Activated CD4-positive, alpha-beta T cell treated with anti-CD3 and anti-CD28 coated beads, Interleukin-2, amount 50 U/mL, for 1 hour (primary cell): ENCODE measurements at places on chromosomes 5 and 9.
A peak's percentile ranks its signal among the peaks of the same experiment; 100 is the strongest.

DNA sequence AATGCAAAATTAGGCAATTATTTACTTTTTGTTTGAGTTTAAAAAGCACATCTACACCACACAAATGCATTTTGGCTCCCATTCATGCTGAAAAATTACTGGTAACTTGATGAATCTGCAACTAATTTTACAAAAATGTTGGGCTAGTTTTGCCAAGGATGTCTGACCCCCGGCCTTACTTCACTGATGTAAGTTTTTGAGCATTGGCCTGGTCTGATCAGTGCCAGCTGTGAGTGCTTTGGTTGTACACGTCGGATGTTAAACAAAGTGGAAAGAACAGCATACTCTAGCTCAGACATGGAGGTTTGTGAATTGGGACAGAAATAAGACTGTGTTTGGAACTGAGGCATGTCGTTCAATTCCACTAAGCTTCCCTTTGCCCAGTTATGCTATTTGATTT is 1044.2 kb downstream of the TLE4 start:
- DNase-seq, result no peak

DNA sequence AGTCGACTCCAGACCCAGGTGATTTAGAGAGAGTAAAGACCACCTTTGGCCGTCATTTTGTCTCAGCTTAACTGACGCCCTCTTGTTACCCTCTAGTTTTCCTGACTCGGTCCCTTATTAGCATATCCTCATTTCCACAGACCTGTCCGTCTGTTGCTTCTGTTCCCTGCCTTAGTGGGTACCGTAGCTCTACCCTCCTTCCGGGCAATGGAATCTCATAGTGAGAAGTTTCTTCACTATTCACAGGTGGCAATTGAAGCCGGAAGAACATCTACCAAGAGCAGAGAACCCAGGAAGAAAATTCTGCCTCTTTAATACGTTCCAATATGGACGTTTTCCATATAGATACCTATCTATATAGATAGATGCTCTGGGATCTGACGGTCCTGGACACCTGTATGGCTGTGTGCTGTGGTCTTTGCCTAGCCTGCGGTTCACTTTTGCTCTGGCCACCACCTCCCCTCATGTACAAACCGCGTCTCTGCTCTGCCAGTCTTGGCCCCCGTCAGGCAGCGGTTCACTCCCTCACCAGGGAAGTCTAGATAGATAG is 652 bp upstream of the TMEM161B start:
- DNase-seq, result peak; percentile 6

GRCh38 chr5:171549274-171549673 is 129.8 kb downstream of the FGF18 start:
- no peak for DNase-seq

DNA sequence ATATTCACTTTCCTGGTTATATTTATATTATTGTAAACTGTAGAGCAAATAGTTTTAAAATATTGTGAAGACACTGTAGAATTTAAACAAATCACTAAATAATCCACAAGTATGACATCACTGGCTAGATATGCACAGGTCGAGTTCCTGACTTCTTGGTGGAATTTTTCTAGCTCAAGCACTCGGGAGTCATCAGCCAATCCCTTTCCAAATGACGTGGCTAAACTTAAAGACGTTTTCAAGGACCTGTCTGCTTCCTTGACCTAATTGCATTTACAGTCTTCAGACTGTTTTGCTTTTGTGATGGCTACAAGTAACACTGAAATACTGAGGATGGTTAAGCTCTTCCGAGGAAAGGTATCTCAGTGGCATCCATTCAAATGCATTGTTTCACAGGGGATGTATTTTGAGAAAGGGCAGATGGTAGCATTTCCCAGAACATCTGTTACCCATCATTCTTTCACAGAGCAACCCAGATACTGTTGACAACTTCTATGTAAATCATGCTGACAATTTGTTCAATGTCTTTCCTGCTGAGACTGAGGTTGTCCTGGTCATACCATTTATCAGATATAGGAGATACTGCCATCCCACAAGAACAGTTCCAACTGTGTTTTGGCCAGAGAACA is 262.8 kb downstream of the CDH10 start:
- DNase-seq, result no peak

DNA sequence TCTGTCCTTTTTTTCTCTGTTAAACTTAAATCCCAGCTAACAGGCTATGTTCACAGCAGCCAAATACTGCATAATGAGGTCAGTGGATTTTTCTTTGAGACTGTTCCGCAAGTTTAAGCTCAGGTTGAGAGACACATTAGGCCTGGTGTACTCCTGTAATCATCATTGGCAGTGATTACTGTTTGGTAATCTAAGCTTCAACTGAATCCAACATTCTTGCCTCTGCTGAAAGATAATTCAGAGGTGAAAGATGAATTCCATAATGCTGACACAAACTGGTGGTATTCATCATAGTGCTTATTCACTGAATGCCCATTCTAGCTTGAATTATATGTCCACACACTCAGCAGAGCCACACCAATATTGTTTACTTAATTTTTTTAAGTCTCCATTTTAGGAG is 108.5 kb downstream of the NFIB start:
- no peak for DNase-seq

DNA sequence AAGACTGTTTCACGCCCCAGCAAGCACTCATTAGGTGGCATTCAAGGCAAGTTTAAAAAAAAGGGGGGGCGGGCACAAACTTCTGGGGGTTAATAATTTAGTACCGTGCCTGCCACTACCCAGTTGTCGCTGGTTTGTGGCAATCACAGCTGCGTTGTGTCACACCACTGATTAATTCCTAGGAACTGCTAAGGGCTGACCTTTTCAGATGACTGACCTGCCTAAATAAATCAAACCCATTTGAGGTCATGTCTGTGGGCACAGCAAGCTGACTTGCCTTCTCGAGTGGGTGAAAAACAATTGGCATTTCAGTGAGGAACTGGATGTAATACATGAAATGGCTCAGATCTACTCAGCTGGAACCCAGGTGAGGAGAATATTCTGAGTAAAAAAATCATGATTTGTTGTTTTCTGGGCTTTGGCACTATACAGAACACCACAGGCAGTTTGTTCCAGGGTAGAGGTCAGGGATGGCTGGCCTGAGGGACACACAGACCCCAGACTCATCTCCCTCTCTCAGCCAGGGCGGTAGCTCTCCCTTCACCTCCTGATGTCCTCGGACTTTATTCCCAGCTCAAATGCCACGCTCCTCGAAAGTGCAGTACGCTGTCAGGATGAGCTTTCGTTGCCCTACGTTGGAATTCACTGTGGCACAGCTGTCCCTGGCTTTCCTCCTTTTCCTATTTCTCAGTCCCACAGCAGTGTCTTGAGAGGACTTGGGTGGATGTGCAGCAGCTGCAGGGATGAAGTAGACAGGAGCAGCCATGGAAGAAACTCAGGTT is 15.5 kb upstream of the MGAT1 start:
- DNase-seq, result no peak

GRCh38 chr9:129990269-129991010 is 52.5 kb downstream of the FNBP1 start:
- peak; percentile 29 for DNase-seq

GRCh38 chr5:94391996-94392395 is 226.4 kb downstream of the KIAA0825 start:
- no peak for DNase-seq

GRCh38 chr9:128421482-128421996 is 882 bp downstream of the CERCAM start:
- no peak for DNase-seq

DNA sequence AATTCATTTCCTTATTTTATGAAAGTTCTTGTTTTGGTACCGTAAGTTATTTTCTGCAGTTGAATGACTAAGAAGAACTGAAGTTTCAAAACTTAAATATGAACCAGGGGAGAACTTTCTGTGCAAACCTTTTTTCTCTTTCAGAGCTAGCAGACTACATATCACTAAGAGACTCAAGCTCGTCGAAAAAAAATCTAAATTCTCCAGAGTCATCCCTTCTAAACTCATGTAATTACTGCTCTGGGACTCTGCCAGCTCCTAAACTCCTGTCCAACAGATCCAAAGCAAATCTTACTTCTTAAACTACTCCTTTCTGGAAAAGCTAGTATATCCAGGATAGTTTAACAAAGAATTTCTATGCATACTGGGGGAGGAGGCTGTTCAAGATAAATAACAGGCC is 87.0 kb upstream of the NR5A1 start:
- no peak for DNase-seq

DNA sequence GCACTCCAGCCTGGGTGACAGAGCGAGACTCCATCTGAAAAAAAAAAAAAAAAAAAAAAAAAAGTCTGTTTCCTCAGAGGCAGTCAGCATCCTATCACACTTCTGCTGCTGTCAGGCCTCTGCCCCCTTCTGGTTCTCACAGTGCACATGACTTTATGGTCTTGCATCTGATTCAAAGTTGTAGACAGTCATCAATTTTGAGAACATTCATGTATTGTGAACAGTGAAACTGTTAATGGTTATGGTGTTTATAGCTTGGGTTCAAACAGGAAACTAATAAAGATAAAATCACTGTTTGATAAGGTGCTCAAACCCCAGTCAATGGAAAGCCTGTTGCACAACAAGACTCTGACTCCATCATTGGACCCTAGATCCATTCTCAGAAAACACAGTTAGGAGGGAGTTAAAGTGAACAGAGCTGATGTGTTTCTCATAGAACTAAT is 61.4 kb downstream of the FOXD1 start:
- no peak for DNase-seq

DNA sequence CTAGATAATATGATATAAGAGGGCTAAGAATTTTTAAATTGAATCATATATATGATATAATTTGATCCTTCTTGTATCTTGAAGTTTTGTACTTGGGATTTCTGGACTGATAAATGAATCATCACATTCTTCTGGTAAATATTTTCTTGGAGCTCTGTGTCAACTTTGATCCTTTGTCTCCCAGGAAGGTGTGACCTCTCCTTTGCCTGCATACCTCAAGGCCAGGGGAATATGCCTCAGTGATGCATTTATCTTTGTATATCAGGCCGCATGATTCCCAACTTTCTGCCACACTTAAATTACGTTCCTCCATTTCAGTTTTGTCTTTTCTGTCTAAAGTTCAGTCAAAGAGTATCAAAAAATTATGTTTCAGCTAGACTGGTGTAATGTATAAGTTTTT is 101.2 kb downstream of the NLN start:
- DNase-seq, result no peak

GRCh38 chr9:90960941-90961340 is 159.3 kb downstream of the SYK start:
- no peak for DNase-seq

GRCh38 chr9:69153707-69154521 is 20.2 kb upstream of the TJP2 start:
- DNase-seq, result no peak

- no peak for DNase-seq
Measured at GRCh38 chr9:5004481-5004880, 19.4 kb downstream of the JAK2 start.

GRCh38 chr5:176596689-176597416 is 13.1 kb downstream of the GPRIN1 start:
- peak; percentile 68 for DNase-seq

- DNase-seq, result no peak
Measured at GRCh38 chr5:130290219-130290618, 386.0 kb downstream of the CHSY3 start.

DNA sequence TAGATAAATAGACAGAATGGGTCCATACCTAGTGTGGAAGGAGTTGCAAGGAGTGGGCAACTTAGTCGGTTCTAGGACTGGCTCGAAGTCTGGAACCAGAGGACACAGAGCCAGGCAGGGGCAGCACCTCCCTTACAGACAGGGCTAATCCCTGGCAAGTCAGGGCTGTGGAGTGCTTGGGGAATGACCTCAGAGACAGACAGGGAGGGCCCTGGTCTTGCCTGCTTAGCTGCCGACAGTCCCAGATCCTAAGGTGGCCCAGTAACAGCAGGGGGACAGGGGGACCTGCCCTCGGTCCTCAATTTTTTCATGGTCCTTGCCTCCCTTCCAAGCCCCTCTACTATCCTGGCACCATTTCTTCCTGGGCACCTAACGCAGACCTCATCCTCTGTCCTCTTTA is 222.4 kb upstream of the TNC start:
- DNase-seq, result no peak

- no peak for DNase-seq
Measured at GRCh38 chr9:136011376-136011702, 50.2 kb upstream of the UBAC1 start.

DNA sequence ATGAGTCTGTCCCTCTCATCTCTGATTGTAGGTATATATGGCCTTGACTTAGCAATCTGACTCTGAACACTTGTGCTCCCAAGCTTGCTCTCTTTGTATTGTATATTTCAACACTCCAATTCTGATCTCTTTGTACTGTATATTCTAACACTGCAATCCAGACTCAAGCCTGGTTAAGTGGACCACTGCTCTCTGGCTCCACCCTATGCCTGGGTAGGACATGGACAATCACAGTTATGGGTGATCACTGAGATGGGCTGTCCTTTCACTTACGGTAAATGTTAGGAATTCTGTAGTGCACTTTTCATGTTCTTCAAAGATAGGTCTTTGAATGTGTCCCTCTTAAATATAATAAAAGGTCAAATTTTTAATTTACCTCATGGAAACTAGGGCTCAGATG is 165.1 kb downstream of the TLR4 start:
- DNase-seq, result no peak

DNA sequence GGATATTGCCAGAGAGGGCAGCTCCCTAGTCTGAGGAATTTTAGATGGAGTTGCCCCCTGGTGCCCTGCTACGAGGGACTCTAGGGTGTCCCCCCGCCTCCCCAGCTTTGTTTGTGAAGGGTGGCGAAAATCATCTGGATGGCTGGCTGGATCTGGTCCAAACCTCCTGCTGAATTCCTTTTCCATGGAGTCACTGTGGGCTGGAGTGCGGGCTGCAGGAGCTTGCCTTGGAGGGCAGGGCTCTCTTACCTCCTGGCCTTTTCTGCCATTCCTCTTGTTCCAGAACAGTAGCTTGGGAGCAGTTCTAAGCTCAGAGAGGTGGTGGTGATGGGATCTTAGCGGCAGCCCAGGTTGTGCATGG is 2.1 kb downstream of the SYNPO start:
- no peak for DNase-seq

DNA sequence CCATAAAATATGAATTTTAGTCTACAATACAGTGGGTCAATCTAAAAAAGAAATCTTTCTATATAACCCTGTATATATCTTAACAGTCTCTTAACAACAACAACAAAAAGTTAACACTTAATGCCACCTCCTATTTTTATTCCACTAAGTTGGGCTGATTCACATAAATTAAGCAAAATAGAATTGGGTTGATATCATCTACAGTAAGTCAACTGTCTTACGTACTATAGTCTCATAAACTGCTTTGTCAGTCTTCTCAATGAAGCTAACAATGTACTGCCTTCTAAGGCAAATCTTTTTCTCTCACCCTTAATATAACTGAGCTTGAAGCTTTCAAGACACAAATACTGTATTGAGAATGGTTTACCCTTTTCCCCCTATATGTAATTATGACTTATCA is 185.7 kb downstream of the ADAMTS6 start:
- DNase-seq, result no peak

DNA sequence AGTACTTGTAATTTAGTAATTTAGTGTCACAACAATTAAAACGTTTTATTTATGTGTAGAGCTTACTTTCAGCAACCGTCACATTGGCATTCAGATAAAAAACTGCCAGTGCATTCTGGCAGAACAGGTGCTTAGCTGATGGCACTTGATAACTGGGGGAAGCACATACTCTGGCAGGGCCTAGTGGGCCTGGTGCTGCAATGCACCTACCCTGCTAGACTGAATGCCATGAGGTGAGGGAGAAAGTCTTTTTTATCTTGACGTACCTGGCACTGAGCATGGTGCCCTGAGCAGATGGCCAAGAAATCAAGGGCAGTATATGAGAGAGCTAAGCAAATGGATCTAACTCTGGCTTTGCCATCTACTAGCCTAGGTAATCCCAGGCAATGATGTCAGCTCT is 280.6 kb upstream of the EFNA5 start:
- no peak for DNase-seq

- DNase-seq, result no peak
Measured at GRCh38 chr5:122322801-122323548, 10.9 kb downstream of the SNCAIP start.
